Cortex of kidney (tissue), 1 donor: ENCODE measurements at places on chromosomes 1 and 21.

- DNase-seq: no peak
Measured at GRCh38 chr1:194813096-194813495, 1626.7 kb upstream of the B3GALT2 start.

GRCh38 chr1:67953301-67953700, 97.1 kb downstream of the DIRAS3 start:
- no peak for DNase-seq

GRCh38 chr1:23627069-23627735, 64.4 kb upstream of the RPL11 start:
- no peak for DNase-seq

- DNase-seq: no peak
Measured at GRCh38 chr1:248775441-248775840, 19.9 kb upstream of the LYPD8 start.

DNA sequence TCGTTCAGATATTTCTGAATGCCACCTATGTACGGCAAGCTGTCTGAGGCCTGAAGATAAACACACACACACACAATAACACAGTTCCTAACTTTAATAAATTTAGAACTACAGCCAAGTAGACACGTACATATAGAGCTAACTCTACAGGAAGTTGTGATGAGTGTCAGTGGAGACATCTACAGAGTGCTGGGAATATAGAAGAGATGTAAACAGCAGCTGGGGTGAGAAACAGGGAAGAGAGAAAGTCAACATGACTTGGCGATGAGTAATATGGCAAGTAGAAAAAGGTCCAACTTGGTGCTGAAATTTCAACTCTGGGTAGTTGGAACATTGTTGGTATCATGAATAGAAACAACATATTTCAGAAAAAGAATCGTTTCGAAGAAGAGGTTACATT, 206.5 kb downstream of the ZP4 start:
- no peak for DNase-seq

- DNase-seq: no peak
Measured at GRCh38 chr1:66606362-66607065, 72.6 kb downstream of the SGIP1 start.

GRCh38 chr1:201185527-201186128, 5.0 kb upstream of the IGFN1 start:
- DNase-seq: no peak

DNA sequence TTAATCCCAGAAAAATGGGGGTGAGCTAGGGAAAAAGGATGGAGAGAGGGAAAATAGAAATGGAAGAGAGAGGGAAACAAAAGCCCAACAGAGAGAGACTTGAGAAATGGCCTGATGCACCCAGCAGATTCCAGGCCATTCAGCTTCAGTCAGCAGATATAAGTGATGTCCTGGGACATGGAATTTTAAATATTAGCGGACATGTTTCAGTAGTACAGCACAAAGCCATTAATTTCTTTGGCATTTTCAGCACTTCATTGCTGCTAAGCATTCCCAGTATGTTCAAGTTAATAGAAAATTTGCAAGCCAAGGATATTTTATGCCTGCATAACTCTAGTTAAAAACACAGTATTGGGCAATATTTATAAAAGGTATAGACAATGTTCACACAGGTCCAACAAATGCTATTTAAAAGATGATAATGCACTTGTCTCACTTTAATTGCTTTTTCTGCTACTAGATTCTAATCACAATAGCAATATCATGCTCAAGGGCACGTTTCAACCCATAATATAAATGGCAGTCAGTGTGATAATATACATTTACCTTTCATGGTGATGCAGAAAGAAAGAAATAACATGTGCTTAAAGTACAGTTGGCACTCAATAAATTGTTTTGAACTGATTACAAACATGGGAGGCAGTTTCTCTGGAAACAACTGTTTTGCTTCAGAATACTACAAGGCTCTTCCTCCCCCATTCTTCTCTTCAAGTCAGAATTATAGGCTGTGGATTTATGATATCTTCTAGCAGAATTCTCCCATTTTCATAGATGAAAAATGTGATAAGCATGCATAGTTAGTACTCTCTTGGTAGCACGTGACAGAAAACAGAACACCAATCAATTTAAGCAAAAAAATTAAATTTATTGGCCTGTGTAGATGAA, 108.1 kb upstream of the MAGI3 start:
- DNase-seq: no peak
